ENCODE measurements at places on chromosomes 5 and 9.

DNA sequence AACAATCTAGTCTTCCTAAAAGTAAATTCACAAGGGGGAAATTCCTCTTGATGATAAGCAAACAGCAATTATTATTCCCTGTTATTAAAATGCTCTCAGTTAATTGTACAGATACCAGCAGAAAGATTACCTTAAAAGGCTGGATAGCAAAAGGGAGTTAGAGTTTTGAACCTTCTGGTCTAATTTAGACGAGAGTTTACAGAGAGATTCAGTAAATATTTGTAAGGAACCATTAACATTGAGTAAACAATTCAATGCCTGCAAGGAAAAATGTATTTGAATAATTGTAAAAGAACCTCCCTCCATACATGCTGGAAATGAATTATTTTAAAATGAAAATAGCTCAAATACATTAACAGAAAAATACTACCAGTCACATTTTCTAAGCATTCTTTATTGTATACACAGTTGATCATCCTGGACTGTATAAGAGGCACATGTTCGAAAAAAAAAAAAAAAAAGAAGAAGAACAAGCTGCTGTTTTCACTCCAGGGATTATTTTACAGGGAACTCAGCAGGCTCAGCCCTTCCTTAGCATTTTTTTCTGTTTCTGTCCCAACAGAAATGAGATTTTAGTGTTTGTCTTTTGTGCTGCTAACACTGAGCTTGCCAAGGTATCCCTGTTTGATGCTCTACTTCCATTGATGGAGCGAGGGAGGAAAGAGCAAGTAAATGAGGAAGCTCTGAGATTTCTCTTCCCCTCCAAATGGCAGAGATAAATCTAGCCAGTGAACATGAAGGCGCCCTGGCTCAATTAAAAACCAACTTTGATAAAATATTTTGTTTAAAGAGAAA is 141.1 kb downstream of the ENC1 start:
- no peak for DNase-seq

- DNase-seq: no peak
Measured at GRCh38 chr9:7500521-7500920, 299.1 kb downstream of the DMAC1 start.

DNA sequence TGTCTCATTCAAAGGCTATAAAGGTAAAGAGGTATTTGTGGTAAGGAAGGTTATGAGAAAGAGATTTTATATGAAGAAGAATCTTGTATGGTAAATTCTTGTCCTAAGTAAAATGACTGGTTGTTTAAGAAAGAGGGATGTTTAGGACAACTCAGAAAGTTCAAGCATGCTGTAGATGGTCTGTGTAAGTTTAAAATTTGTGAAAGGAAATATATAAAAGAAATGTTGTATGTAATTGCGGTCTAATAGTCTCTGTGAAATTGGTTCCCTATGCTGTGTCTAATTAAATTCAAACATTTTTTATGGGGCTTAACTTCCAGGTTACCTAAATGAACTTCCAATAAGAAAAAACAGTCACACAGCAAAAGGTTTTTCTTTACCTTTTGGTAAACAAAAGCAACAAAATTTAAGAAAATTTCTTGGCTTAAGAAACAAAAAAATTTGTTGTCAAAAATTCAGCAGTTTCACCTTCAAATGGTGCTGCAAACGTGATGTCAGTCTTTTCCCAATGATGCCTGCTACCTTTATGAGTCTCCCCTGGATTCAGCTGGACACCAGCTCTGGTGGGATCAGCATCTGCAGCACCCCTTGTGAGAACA is 83.0 kb upstream of the FCN1 start:
- DNase-seq: no peak

- DNase-seq: no peak
Measured at GRCh38 chr5:18321262-18321942, 687.1 kb downstream of the TAF11L14 start.

DNA sequence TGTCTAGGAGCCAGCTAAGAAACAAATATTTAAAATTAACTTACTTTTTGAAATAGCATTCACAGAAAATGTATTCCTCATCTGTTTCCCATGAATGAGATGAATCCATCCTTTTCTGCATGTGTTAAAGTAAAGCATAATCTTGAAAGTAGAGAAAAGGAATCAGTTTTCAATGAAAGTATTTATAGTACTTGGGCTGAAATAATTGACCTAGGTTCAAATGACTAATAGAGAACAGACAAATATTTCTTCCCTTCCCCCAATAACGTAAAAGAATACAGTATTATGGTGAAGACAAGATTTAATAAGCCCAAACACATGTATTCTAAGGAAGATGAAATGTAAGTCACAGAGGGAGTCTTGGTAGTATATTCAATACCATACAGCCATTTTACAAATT is 403.5 kb downstream of the ZNF608 start:
- DNase-seq: no peak

DNA sequence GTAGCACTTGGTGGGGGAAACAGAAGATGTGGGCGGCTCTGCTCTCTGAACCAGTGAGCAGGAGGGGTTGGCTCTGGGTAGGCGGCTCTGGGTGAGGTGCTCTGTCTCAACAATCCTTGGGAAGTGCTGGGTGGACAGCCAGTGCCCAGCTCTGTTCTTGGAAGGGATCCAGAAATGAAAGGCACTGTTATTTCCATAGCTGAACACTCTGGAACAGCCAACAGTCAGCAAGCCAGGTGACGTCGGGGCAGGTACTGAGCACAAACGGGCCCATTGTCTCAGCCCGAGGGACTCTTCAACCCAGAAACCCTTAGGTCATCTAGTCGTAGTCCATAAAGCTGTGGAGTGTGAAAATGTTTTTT is 36.3 kb downstream of the OLFM1 start:
- no peak for DNase-seq

- no peak for DNase-seq
Measured at GRCh38 chr9:111163716-111164389, 125.6 kb upstream of the LPAR1 start.

DNA sequence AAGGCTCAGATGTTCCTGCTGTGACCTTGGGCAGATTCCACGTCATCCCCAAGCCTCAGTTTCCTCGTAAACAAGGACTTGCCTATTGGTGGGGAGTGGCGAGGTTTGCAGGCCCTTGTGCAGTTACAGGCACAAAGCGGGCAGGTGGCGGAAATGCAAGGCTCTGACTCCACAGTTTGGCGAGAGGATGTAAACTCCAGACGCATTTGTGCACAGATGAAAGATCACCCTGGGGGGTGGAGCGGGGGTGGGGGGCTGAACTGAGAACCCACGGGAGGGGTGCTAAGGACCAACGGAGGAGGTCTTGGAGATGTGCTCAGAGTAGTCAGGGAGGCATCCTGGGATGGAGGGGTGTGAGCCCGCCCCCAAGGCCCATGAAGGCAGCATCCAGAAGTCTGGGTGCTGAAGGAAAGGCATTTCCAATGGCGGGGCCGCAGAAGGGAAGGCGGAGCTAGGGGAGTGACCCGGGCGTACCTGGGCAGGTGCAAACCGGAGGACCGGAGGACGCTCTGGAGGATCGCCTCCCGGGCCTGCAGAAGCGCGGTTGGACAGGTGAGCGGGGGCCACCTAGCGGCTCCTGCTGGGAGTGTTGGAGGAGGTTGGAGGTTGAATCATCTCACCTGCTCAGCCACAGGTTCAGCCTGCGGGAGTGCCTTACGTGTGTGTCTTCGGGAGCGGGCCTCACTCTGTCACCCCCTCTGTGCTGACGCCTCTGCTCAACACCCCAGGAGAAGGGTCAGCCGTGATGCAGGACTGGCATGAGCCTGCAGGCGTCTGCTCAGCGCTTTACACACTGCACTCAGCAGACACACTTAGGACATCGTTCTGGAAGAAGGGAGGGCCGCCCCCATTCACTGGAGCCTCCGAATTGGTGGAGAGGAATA is 1.9 kb upstream of the FIBCD1 start:
- DNase-seq: no peak

- no peak for DNase-seq
Measured at GRCh38 chr5:38666668-38667498, 110.4 kb upstream of the LIFR start.

GRCh38 chr5:6703806-6704205 is 9.4 kb upstream of the TENT4A start:
- peak; percentile 26 for DNase-seq

DNA sequence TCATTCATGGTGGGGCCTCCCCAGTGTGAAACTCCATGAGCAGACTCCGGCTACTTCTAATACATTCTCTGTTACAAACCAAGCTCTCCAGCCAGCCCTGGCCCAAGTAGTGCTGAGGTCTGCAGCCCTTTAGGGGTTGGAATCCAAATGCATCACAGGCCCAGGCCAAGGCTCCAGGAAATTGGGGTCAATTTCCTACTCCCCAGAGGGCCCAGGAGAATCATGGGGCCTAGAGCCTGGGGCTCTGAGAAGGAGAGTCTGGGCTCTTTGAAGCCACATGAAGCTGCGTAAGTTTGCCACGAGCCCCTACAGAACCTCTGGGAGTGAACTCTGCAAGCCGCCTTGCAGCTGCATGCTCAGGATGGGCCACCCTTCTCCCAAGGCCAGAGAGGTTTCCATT is 206.4 kb downstream of the PAPPA start:
- no peak for DNase-seq

DNA sequence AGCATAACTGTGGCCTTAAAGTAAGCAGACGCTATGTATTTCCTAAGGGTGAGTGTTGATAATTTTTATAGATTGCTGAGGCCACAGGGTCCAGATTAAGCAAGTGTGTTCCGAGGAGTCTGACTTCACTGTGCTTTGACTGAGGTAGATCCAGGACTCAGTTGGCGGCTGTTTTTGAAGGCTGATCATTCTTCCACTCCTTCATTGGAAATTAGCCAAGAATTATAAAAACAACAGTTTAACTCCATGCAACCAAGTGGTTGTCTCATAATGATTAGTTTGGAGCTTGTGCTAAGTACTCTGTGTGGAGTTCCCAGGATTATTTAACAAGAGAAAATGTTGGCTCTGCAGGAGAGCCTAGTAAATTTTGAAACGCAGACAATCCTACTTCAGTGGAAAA is 19.1 kb downstream of the IQGAP2 start:
- DNase-seq: no peak

DNA sequence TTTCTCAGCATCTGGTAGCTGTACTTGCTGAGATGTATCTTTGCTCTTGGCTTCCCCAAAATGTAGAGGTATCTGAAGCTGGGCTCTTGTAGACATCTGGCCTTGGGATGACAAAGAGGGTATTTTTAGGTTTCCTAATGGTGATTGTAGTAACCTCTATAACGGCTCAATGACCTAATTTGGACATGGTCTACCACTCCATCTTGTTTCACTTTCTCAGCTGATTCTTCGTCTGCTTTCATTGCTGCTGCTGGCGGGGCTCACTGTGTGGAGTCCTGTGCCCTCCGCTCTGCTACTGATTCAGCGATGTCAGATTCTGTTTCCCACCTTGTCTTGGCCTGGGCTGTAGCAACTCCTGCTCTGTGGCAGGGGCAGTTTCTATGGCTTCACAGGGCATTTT is 12.7 kb upstream of the MARCHF11 start:
- peak; percentile 77 for DNase-seq
